ENCODE measurements at places on chromosomes 1 and 21.
A peak's percentile ranks its signal among the peaks of the same experiment; 100 is the strongest.

GRCh38 chr1:29124366-29125236 lies 898 bp upstream of the TMEM200B start:
- peak; percentile 58 for DNase-seq

GRCh38 chr1:168167806-168168205 lies 11.0 kb upstream of the TIPRL start:
- no peak for DNase-seq

DNA sequence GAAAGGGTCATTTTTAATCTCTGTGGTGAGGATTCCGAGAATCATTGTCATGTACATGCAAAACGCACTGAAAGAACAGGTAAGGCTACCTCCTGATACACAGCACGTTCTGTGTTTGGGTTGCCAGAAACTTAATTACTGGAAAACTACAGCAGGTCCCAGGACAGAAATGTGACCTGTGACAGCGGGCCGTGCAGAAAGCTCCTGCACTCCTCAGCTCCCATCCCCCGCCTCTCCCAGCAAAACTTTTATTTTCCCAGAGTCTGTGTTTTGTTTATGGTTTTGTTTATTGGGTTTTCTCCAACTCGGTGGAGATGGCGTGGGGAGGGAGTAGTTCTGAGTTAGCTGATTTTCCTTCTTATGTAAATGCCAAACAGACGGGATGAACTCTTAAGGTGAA lies 44.7 kb downstream of the SLC44A3 start:
- peak; percentile 30 for DNase-seq

GRCh38 chr1:85611856-85612255 lies 31.3 kb downstream of the CCN1 start:
- DNase-seq = peak; percentile 97

- no peak for DNase-seq
Observed at GRCh38 chr1:182972829-182973228, 19.9 kb upstream of the SHCBP1L start.

- no peak for DNase-seq
Observed at GRCh38 chr1:8345621-8346415, 27.9 kb downstream of the SLC45A1 start.
